Hepatocyte (in vitro differentiated cells): ENCODE measurements at places on chromosomes 1 and 21.
A peak's percentile ranks its signal among the peaks of the same experiment; 100 is the strongest.

GRCh38 chr1:92544756-92545165 lies 58.0 kb upstream of the GFI1 start:
- no peak for DNase-seq

DNA sequence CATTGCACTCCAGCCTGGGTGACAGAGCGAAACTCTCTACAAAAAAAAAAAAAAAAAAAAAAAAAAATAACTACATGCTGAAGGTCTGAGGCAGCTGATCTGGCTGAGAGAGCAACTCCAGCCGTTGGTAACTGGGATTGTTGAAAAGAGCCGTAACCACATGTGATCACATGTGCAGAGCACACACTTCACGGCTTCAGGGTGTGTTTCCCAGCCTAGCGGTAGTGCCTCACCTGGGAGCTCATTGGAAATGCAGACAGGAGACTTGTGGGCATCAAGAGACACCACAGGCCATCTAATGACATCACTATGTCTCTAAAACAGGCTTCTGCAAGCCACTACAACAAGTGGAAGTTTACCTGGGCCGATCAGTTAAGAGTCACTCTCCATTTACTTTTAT lies 11.8 kb upstream of the OTUD7B start:
- peak; percentile 55 for DNase-seq

DNA sequence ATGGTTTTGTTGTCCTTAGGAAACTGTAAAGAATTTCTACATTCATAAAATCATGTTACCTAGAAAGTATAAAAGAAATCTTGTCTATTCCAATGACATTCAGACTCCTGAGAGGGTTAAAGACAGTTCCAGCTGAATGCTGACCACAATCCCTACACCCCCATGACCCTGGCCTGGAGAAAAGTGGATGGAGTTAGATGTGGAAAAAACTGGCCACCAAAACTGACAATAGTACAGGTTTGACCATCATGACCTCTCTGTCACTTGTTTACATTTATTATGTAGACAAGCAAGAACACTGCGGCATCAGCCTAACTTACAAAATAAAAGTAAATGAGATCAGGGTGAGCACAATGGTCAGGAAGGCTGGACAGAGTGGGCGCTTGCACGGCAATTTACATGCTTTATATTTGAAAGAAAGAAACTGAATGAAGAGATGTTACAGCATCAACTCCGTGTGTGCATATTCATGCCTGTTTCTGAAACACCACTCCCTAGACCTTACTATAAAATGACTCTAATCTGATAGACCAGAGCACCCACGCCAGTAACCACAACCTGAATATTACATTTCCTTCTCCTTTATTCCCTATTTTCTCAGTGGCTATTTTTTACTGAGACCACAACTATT lies 116.0 kb downstream of the ESRRG start:
- DNase-seq, result no peak

- DNase-seq, result peak; percentile 7
These were observed 49.4 kb upstream of the BOLA1 start for GRCh38 chr1:149849947-149850360.

- DNase-seq, result no peak
These were observed 37.4 kb downstream of the MAP3K21 start for GRCh38 chr1:233364695-233365539.

DNA sequence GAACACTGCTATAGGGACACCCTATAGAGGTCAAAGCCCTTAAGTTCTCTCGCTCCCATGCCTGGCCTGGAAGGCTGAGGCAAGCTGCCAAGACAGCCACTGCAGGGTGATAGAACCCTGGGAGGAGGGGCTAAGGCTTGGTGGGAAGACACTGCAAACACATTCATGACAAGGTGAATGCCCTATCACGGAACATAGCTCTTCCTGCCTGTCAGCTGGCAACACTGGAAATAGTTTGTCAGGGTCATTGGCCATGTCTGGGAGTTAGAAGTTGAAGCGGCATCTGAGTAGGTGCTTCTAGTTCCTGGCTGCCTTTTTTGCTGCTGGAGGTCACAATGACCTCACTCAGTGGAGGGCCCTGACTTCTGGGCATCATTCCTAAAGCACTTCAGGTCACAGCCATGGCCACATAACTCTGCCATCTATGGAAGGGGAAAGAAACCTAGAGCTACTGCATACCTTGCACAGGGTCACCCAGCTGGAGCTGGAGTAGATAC lies 4.2 kb downstream of the FABP3 start:
- DNase-seq, result no peak

GRCh38 chr1:210378736-210379135 lies 50.0 kb downstream of the HHAT start:
- DNase-seq, result no peak

GRCh38 chr21:40454057-40454456 lies 392.9 kb downstream of the DSCAM start:
- no peak for DNase-seq

GRCh38 chr1:221670081-221670480 lies 71.8 kb downstream of the DUSP10 start:
- no peak for DNase-seq
